ENCODE measurements at places on chromosomes 4 and X.

DNA sequence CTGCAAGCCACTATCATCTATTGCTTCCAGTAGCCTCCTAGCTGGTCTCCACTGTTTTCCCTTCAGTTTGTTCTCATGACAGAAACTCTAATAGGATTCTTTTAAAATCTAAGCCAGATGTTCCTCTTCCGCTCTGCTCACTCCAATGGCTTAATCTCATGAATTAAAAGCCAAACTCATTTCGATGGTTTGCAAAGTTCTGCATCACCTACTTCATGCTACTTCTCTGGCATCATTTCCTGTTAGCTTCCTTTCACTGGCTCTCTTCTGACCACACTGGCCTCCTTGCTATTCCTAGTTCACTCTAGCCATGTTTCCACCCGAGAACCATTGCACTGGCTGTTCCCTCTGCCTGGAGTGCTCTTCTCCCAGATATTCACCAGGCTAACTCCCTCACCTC is 102.0 kb upstream of the LSM6 start:
- no peak for DNase-seq

- no peak for DNase-seq
These were observed 24.4 kb downstream of the TBL1X start for GRCh38 chrX:9489234-9489633.

DNA sequence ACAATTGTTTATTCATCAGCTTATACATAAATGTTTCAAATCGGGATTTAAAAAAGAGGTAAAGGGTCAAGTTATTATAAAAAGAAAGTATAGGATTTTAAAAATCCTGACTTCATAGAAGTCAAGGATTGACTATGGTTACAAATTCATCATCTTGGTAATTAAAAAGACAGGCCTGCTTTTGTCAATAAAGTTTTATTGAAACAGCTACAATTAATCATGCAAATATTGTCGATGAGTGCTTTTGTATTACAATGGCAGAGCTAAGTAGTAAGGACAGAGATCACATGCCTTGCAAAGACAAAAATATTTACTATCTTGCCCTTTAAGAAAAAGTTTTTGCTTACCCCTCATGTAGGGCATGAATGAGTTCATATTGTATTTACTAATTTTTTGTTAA is 595.4 kb downstream of the IL15 start:
- DNase-seq, result no peak

DNA sequence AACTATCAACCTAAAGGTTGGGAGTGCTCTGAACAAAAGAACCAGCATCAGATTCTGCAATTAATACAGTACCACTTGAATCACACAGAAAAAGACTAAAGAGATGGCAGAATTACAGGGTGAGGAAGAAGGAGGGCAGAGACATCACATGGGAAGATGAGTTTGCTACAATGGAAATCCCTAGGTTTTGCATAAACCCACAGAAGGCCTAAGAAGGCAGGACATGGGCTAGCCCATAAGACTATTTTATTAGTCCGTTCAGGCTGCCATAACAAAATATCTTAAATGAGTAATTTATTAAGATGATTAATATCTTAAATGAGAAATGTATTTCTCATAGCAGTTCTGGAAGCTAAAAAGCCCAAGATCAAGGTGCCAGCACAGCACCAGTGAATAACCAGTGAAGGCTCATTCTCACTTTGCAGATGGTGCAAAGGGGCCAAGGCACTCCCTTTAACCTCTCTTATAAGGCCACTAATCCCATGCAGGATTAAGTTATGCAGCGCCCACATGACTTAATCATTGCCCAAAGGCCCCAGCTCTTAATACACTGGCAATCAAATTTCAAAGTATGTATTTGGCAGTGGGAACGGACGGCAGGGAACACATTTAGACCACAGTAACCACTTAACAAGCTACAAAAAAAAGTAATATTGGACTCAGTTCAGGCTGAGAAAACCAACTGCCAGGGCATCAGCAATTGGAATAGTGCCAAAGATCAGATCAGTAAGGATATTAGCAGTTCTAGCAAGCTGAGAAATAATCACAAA is 47.6 kb upstream of the NEUROG2 start:
- DNase-seq, result no peak

DNA sequence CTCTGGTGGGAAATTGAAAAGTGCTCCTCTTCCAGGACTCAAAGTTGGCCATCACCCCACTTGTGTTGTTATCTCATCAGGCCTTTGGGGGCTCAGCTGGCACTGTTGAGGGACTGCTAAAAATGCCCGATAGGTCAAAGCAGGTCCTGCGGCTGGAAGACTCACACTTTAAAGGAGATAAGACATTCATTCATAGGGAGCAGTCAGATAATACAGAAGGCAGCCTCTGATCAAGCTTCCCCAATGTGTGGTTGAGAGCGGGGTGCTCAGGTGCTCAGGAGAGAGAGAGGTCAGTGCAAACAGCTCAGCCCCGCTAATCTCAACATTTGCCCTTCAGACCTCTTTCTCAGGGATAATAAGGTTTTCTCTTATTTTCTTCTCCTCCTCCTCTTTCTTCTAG is 70.3 kb downstream of the TMEM154 start:
- DNase-seq, result no peak

- DNase-seq, result no peak
These were observed 32.1 kb upstream of the AMBN start for GRCh38 chr4:70559924-70560323.

- DNase-seq, result no peak
These were observed 124.7 kb upstream of the C1QTNF7 start for GRCh38 chr4:15303052-15303641.

DNA sequence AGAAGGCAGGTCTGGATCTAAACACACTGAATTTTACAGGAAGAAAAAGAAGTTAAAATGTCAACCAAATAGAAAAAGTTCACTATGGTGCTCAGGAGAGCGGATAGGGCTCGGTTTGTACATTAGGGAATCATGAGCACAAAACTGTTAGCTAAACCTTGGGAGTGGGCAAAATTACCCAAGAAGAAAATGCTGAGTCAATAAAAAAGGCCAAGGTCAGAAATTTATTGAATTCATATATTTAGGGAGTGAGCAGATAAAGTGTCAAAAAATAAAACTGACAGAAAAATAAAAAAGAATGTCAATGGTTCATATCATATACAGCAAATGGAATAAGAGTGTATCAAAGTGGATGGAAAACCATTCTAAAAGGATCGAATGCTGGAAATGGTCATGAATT is 452.5 kb upstream of the SMIM31 start:
- no peak for DNase-seq
